Frontal cortex (tissue), 4 donors: ENCODE measurements at places on chromosomes 1 and 21. TPM values are rescaled to one million over a fixed set of nuclear protein-coding genes. Genes with fewer than 3 reads are reported as not detected.

- DNase-seq = no peak
Measured at GRCh38 chr1:209103092-209103491, 480.4 kb upstream of the CAMK1G start.

GRCh38 chr1:87883906-87884305 is 555.2 kb downstream of the LMO4 start:
- no peak for DNase-seq

GRCh38 chr1:31505911-31506497 is 70.3 kb upstream of the TINAGL1 start:
- no peak for DNase-seq

GRCh38 chr1:57122031-57122430 is 156.2 kb upstream of the C8B start:
- DNase-seq = no peak

DNA sequence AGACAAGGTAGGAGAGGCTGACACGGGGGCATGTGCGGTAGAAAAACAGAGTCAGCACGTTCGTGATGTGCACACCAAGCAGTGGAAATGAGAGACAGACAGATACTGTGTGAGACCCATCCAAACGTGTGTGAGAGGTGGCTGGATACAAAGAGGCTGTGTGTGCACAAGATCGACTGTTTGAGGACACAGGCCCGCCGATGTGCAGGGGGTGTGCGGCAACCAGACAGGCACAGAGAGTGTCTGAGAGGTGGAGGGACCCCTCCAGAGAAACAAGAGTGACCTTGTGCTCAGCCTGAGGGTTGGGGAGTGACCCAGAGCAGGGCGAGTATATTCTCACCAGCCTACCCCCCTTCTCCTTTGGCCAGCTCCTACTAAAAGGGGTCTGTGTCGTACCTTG is 97.8 kb upstream of the IPO9 start:
- DNase-seq = no peak

DNA sequence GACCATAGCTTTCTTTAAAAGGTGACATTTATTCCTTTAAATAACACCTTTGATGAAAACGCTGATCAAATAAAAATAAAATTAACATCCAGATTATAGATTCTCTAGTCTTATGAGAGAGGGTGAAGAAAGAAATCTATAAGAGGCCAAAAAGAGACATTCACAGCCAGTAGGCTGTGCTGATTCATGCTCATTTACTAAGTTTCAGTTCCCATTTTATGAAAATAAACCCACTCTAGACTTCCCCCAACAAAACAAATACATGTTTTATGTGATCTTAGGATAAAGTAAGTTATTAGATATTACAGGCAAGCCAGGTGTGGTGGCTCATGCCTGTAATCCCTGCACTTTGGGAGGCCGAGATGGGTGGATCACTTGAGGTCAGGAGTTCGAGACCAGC is 21.1 kb downstream of the ESRRG start:
- DNase-seq = no peak

GRCh38 chr1:184882957-184883815 is 91.1 kb downstream of the NIBAN1 start:
- no peak for DNase-seq

- no peak for DNase-seq
Measured at GRCh38 chr1:36367066-36367465, 18.7 kb downstream of the STK40 start.

DNA sequence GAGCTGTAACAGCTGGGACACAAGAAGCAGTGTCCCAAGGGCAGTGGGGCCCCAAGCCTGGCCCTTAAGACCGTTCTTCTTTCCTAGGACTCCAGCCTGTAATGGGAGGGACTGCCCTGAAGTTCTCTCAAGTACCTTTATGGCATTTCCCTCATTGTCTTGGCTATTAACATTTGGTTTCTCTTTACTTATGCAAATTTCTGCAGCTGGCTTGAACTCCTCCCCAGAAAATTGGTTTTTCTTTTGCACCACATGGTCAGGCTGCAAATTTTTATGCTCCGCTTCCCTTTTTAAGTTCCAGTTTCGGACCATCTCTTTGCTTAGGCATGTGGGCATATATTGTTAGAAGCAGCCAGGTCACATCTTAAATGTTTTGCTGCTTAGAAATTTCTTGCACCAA is 3.1 kb upstream of the MROH9 start:
- no peak for DNase-seq

DNA sequence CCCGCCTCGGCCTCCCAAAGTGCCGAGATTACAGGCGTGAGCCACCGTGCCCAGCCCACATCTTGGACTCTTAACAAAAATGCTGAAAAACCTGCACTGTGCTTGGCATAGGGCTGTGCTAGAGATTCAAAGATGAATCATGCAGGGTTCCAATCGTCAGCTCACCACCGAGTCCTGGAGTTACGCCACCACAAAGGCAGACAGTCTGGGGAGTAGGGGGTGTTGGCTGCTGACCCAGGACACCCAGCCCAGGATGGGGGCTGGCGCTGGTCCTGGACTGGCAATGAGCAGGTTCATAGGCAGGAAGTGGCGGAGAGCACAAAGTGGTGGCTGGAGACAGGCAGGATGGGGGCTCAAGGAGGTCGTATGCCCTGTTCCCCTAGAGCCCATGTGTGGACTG is 16.0 kb downstream of the PSRC1 start:
- DNase-seq = no peak

DNA sequence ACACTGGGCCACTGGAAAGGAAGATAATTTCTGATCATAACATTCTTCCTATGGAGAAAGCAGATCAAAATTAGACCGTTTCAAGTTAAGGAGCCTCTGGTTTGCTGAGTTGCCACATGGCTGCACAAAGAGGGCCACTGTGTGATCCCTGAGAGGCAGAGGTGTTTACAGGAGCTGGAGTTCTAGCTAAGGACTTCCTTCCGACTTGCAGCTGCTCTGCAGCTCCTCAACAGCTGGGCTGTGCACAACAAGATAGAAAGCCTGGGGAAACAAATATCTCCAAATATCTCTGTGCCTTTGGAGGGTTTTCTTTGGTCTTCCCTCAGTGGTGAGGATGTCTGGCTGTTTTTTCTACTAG is 26.8 kb downstream of the GADD45A start:
- DNase-seq = no peak

GRCh38 chr21:43012596-43012995 is 38.2 kb downstream of the PKNOX1 start:
- no peak for DNase-seq

- no peak for DNase-seq
Measured at GRCh38 chr1:234000557-234001041, 96.1 kb downstream of the SLC35F3 start.

- DNase-seq = no peak
Measured at GRCh38 chr1:45552331-45552730, 1.7 kb downstream of the AKR1A1 start.

DNA sequence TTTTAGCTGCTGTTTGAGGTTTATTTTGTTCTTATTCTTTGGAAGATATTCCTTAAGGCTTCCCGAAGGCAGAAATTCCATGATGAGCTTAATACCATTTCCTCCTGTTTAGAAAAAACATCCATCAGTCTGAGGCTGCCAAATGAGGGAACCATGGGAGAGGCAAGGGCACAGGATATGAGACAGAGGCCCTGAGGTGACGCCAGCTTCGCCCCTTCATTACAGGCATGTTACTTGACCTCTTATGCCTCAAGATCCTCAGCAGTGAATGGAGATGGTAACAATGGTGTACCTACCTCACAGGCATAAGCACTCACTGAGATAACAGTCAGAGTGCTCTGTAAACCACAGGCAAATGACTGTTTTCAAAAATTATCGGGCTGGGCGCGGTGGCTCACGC is 93.6 kb downstream of the RAVER2 start:
- DNase-seq = no peak

DNA sequence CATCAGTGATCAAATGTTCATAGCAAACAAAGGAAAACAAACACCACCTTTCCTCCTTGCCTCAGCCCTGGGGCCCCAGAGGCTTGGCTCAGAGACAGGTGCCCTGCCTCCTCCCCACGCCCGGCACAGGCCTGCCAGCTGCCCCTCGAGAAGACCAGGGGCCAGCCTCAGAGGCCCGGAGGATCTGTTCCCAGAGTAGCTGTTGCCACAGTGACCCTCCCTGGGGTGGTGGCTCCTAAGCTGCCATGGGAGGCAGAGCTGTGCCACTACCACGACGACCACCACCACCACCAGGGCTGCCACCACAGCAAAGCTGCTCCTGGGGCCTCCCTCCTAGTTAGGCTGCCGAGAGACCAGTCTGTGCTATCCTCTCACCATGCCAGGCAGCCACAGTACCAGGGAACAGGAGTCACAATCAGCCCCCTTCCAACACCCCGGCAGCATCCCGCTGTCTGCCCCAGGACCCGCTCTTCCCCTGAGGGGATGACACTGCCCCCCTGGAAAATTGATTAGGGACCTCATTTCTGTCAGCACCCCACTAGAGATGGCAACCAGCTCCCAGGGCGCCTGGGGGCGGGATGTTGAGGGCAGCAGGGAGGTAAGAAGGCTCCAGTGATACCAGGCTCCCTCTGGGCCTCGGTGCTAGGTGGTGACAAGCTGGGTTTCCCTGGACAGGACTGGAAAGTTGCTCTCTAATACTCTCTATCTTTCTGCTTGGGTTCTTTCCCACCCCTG is 30.5 kb downstream of the KCNC4 start:
- no peak for DNase-seq

DNA sequence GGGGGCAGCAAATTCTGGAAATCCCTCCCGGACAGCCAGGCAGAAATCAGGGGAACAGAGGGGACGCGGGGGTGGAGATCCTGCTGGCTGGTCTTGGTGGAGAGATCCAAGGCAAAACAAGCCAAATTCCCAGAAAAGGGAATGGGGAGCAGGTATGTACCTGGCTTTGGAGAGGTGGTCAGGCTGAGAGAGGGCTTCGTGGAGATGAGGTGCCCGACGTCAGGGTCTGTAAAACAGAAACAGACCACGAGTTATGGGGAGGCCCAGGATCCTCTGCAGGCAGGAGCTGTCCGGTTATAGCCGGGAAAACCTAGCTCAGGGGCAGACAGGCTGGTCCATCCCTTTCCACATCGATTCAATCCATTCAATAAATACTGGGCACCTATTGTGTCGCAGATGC is 4.4 kb downstream of the CLEC20A start:
- no peak for DNase-seq

The CTSK gene
- total RNA-seq = 6.9 TPM

The ACTN2 gene
- total RNA-seq = 33.8 TPM

The TENT5C gene
- total RNA-seq = 4.9 TPM
